Inflammatory macrophage (primary cell): ENCODE measurements at places on chromosomes 5 and 9.

- no peak for DNase-seq
These were observed 321.3 kb downstream of the MARCHF11 start for GRCh38 chr5:15858326-15858725.

GRCh38 chr9:30846651-30847050 is 1537.8 kb upstream of the ACO1 start:
- no peak for DNase-seq

- no peak for DNase-seq
These were observed 346.4 kb downstream of the ARL15 start for GRCh38 chr5:53963958-53964357.

GRCh38 chr5:81782811-81783210 is 31.9 kb upstream of the SSBP2 start:
- DNase-seq = peak; percentile 16

- DNase-seq = peak; percentile 57
These were observed 213.5 kb downstream of the GLIS3 start for GRCh38 chr9:4086119-4087090.

DNA sequence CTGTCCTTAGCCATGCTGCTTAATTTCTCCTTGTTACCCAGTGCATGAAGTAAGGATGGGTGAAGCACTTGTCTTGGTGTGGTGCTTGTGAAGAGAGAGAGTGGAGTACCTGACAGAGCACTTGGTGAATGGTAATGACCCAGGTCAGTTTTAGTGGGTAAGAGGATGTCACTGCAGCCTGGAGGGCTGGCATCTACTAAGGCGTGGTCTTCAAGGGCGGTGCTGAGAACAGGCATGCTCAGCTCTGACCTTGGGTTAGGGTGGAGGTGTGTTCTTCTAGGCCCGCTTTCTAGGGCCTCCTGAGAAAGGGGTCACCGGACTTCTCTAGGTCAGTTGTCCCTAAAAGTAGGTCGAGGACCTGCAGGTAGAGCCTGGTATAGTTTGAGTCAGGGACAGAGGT is 25.7 kb downstream of the SH3GL2 start:
- no peak for DNase-seq

GRCh38 chr9:121439711-121440664 is 59.7 kb downstream of the GGTA1 start:
- no peak for DNase-seq

DNA sequence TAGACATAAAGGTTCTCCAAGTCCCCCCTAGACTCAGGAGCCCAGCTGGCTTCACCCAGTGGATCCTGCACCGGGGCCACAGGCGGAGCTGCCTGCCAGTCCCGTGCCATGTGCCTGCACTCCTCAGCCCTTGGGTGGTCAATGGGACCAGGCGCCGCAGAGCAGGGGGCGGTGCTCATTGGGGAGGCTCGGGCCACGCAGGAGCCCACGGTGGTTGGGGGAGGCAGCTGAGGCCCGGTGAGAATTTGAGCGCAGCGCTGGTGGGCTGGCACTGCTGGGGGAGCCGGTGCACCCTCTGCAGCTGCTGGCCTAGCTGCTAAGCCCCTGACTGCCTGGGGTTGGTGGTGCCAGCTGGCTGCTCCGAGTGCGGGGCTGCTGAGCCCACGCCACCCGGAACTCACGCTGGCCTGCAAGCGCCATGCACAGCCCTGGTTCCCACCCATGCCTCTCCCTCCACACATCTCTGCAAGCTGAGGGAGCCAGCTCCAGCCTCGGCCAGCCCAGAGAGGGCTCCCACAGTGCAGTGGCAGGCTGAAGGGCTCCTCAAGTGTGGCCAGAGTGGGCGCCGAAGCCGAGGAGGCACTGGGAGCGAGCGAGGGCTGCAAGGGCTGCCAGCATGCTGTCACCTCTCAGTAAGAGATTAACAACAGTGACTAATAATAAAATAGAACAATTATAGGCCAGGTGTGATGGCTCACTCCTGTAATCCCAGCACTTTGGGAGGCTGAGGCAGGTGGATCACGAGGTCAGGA is 65.9 kb downstream of the SPATA31D1 start:
- DNase-seq = no peak

- DNase-seq = no peak
These were observed 28.4 kb downstream of the PSAT1 start for GRCh38 chr9:78325343-78325742.

- DNase-seq = no peak
These were observed 648.3 kb downstream of the PDE4D start for GRCh38 chr5:59245198-59245597.

DNA sequence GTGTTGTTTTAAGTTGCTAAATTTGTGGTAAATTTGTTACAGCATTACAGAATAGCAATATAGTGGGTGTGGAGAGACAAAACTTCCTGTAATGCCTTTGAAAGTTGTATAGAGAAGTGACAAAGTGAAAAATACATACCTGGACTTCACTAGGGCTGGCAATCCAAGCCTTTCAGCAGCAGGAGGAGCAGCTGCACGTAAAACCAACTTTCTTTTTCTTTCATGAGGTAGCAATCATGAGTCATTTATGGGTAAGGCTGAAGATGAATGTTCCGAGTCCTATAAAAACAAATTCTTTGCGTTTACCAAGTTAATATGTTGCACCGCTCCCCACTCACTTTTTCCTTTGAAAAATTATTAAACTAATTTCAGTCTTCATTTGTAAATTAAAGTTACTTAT is 1138.2 kb downstream of the TAF11L14 start:
- no peak for DNase-seq

DNA sequence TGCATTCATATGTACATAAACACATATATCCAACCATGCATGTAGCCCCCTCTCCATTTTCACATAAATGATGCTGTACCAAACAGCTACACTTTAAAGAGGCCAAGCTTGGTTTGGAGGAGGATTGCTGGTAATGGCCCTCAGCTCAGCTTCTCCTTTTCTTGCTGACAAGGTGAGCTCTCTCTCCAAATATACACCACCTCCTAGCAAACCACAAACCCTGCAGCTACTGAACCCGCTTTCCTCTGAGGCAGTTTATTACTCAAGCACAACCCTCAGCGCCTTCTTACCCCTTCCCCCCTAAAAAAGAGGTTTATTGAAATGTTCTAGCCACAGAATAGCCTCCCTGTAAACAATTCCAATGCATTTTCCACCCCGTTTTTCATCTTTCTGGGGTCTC is 54.0 kb downstream of the ALG2 start:
- no peak for DNase-seq

- peak; percentile 28 for DNase-seq
These were observed 84.3 kb upstream of the SMC2 start for GRCh38 chr9:104009826-104010225.

GRCh38 chr5:36689225-36689624 is 82.8 kb downstream of the SLC1A3 start:
- DNase-seq = peak; percentile 90

DNA sequence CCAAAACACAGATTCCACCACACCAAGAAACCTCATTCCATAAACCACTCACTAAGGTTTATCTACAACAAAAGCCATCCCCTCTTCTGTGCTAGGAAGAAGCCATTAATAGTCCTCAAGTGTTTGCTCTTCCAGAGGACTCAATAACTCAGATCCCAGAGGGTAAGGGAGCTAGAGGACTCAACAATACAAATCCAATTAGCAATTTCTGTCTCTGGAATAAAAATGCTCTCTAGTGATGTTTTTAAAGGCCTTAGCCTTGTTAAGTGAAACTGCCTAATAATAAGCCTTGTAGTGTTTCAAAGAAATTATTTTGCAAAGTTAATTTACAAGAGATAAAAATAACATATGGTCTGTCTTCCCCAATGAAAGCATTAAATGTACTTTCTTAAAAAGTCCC is 942.4 kb downstream of the CDH12 start:
- no peak for DNase-seq

DNA sequence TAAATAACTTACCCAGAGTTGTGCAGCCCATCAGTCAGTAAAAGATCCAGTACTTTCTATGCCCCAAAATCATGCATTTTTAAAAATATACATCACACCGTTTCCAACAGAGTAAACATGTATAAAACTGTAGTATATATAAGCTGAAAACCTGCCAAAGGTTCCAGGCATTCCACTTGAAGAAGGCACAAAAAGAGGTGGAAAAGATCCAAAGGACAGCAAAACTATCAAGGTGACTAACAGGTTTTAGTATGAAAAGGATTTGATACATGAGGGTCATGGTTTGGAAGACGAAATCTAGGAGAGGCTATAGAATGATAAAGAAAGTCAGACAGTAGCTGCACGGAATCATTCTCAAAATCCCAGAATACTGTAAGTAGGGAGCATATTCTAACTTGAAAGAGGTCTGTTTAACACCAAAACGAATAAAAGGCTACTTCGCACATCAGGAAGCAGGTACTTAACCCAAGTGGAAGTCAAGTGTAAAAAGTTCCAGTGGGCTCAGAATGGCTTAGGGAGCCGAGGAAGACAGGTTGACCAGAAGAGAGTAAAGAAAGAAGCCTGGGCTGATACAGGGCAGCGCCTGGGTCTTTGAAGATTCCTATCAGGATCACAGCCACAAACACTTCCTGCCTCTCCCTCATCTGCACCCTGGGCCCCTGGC is 207.2 kb downstream of the ADAMTS12 start:
- DNase-seq = no peak

DNA sequence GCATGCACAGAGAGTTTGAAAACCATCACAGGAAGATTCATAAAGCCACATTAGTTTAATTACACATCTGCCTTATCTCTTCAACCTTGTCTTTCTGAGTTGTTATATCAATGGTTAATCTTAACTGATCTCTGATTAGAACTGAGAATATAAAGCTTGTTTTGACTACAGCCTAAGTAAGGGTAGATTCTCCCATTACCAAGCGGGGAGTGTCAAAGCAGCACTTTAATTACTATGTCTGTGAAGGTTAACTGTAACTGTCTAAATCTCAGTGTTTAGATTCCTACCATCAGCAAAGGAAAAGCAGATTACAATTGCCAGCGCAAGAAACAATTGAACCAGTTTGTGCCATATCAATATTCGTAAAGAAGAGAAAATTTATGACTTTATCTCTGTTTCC is 348.7 kb downstream of the CDH12 start:
- no peak for DNase-seq

DNA sequence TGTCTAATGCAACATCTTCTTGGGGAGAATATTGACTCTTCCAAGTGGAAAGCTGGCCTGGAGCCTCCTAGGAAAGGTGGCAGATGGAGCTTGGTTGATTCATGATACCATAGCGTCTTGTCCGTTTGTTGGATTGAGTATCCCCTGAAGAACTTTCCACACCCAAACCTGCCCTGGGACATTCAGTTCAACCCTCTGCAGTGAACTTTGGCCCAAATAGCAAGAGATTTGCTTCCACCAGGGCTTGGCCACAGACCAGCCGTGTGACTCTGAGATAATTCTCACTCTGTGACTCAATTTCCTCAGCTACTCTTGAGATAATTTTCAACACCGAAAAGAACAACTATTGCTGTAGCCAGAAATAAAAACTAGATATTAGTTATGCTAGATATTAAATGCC is 108.0 kb upstream of the RAD23B start:
- peak; percentile 31 for DNase-seq

DNA sequence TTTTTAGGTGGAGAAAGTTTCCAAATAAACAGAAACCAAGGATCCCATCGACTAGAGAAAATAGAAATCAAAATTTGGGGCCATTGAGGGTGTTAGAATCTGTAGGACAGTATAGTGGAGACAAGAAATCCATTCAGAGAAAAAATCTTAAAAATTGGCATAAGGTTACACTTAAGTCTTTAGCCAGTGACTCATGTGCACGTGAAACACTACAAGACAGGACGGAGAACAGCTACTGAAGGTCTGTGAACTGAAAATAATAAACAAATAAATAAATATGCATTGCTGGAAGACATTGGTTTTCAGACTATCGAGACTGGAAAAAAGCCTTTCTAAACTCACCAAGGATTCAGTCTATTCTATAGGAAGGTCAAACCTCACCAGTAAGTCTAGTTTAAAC is 1955.5 kb downstream of the MAT2B start:
- no peak for DNase-seq

DNA sequence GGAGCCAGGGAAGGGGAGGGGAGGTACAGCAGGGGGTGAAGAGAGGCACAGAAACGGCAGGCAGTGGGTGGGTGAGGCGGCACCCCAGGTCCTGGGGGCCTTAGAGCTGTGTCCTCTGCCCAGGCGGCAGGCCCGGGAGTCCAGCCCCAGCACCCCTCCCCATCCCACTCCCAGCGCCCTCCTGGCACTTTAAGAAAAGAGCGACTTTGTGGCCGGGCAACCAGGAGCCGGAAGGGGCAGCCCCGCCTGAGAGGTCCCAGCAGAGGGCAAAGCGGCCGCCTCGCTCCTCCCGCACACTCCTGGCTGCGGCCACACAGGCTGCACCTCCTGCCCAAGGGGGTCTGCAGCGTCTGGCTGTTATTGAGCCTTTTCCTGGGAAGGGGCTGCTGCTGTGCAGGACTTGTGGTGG is 42.6 kb downstream of the NACC2 start:
- DNase-seq = no peak

- DNase-seq = peak; percentile 80
These were observed 61.6 kb downstream of the FNBP1 start for GRCh38 chr9:129981180-129981907.

DNA sequence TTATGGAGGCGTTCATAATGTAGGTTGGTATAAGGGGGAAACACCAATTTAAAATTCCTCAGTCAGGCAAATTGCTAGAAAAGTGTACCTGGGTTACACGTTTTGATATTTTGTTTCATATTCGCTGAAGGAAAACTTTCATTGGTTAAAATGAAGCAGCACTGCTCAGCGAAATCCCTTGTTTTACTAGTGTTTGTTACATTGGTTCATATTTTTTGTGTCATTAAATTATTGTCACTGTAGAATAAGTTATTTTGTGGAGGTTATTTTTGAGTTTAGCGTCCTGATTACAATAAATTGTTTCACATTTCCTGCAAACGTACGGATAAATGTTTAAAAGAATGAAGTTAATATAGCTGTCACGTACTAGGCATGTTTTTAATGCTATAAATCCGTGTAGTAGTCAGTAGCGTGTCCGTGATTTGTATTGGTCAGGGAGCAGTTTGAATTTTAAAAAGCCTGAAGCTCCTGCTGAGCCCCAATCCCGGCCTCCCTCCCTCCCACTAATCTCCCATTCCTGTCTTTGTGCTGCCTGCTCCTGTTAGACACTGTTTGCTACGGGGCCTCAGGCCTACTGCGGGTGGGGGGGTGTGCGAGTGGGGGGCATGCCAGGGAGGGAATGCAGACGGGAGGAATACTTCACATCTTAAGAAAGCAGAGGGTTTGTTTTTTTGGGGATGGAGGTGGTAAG is 2.0 kb downstream of the NIPBL start:
- no peak for DNase-seq

DNA sequence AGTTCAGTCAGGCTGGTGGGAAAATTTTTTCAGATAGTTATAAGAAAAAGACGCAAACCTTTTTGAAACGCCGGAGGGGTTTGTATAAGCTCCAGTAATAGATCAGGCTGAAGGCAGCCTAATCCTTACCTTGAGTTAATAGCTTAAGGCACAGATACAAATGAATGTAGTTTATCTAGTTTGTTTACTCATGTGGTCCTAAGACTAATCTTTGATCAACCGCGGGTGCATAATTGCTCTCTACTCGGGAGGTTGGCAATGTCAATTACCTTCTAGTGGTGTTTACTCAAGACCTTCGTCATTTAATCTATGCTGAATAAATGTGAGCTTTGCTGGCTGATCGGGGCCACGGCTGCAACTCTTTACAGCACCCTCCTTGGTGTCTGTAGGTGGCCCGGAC is 665 bp upstream of the INSL4 start:
- no peak for DNase-seq

GRCh38 chr5:143213231-143213850 is 190.1 kb downstream of the NR3C1 start:
- peak; percentile 28 for DNase-seq

GRCh38 chr5:117084067-117084466 is 509.4 kb upstream of the SEMA6A start:
- no peak for DNase-seq

- peak; percentile 43 for DNase-seq
These were observed 87.0 kb upstream of the CCL21 start for GRCh38 chr9:34796924-34797323.

- no peak for DNase-seq
These were observed 336.1 kb upstream of the ADAMTSL1 start for GRCh38 chr9:18137815-18138214.
